ENCODE measurements at places on chromosomes 4 and X. TPM values are rescaled to one million over a fixed set of nuclear protein-coding genes. Genes with fewer than 3 reads are reported as not detected.

Gene GAGE12E
- not detected for total RNA-seq

Gene CTAG1B
- total RNA-seq, result not detected

Gene SEL1L3
- 278 TPM for total RNA-seq

Gene STARD8
- total RNA-seq, result 0.59 TPM

Gene UCP1
- not detected for total RNA-seq

Gene USP17L30
- not detected for total RNA-seq

Gene TMPRSS11F
- total RNA-seq, result not detected

Gene GPR119
- total RNA-seq, result not detected

Gene NEUROG2
- total RNA-seq, result not detected

Gene MAPK10
- 4.2 TPM for total RNA-seq

Gene MBTPS2
- total RNA-seq, result 22.1 TPM

Gene APELA
- total RNA-seq, result not detected

Gene SLC25A31
- total RNA-seq, result not detected

Gene GYG2
- 15.4 TPM for total RNA-seq

Gene DCAF8L2
- total RNA-seq, result not detected

Gene XAGE2
- total RNA-seq, result not detected

Gene ING2
- 10.7 TPM for total RNA-seq

Gene DYNLT3
- 75.4 TPM for total RNA-seq

Gene FAM156B
- total RNA-seq, result 21.1 TPM

Gene MAP3K15
- total RNA-seq, result 0.14 TPM

Gene TMPRSS11B
- total RNA-seq, result not detected

Gene USP27X
- total RNA-seq, result 3.6 TPM

Gene POU3F4
- not detected for total RNA-seq

Gene TRIM75
- total RNA-seq, result not detected

Gene SMIM10L2A
- 0.18 TPM for total RNA-seq

Gene SMARCA1
- total RNA-seq, result 86.4 TPM

Gene GSX2
- total RNA-seq, result not detected

Gene XK
- total RNA-seq, result under 0.01 TPM

Gene PNMA3
- 0.89 TPM for total RNA-seq

Gene ZXDA
- 4.2 TPM for total RNA-seq

Gene ZNF275
- 16.1 TPM for total RNA-seq

Gene ARAP2
- total RNA-seq, result 1.2 TPM

Gene ATP8A1
- total RNA-seq, result 0.59 TPM

Gene PRDX4
- 333 TPM for total RNA-seq

Gene FAM184B
- total RNA-seq, result 0.05 TPM

Gene HTR2C
- total RNA-seq, result not detected

Gene PDGFC
- total RNA-seq, result 140 TPM

Gene SSX2
- total RNA-seq, result not detected

Data from smooth muscle cell of the umbilical artery (primary cell).